ENCODE measurements at places on chromosomes 11 and 22.

GRCh38 chr11:14290422-14290821, 68.6 kb downstream of the RRAS2 start:
- no peak for DNase-seq

GRCh38 chr22:49972163-49973017, 11.8 kb downstream of the PIM3 start:
- no peak for DNase-seq

DNA sequence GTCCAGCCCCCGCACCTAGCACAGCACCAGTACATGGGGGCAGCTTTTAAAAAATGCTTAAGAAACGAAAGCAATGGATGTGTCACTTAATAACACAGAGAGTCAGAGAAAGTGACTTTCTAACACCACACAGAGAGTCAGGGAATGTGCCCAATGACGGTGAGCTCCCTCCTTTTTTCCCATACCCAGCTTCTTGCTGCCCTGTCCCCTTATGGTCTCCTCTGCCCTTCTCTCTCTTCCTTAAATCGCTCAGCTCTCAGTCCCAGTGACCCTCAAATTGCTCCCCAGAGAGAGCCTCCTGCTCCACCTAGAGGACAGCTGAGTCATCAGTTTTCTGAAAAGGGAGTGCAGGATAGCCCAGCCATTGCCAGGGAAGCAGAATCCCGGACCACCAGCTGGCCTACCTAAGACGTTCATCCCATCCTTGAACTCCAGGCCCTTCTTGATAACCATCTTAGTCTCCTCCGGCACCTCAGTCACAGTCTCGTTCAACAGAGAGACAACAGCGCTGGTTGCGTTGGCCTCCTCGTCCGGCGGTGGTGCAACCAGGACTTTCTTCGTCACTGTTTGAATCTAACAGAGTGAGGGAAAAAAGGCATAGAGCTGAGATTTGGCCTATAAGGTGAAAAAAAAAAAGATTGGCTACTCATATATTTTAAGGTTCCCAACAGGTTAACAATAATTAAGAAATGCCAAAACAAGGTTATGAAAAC, 113.5 kb downstream of the SLC1A2 start:
- no peak for DNase-seq

DNA sequence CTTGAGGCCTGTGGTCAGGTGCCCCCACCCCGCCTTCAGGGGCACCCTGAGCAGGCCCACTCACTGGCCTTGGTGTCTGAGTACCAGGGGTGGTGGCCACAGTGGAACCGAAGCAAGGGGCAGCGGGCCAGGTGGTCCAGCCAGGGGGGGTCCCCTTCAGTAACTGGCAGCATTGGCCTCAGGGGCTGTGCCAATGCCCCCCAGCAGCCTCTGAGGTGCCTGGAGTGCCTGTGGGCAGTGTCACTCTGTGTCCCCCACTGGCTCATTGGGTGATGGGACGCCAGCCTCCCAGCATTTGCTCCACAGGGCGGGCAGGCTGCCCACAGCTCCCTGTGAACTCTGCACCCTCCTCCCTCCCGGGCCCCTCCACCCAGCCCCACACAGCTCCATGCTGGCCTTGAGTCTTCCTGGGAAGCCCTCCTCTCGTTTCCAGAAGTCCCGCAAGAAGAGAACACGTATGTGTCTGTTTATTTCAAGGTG, 29.5 kb upstream of the CARS1 start:
- DNase-seq, result no peak

DNA sequence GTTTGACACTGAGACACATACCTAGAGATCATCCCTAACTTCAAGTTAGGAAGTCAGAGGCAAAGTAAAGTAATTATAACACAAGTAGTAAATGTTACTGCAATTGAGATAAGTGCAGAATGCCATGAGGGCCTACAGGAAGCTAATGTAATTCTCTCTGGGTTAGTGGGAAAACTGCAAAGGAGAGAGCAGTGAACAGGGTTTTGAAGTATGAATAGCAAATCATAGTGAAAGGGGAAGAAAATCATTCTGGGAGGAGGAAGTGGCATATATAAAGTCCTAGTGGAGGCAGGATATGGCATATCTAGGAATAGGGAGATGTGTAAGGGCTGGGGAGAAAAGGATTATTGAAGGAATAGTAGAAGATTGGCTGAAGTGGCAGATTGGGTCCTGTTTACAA, 27.9 kb downstream of the RNF169 start:
- DNase-seq, result no peak

DNA sequence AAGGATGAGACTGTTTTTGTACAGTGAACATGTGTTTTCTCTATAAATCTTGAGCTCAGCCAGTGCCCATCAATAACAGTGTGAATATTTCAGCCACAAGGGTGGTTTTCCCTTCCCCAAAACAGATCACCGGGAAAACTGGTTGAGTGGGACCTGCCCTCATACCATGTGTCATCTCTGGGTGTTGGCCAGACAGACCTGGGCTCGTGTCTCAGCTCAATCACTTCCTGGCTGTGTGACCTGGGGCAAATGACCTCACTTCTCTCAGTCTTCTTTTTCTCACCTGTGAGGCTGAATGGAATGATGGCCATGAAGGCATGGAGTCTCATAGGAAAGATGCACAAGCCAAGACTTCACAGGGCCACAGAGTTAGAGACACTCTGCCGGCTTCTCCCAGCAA, 74.7 kb downstream of the COMMD9 start:
- no peak for DNase-seq

DNA sequence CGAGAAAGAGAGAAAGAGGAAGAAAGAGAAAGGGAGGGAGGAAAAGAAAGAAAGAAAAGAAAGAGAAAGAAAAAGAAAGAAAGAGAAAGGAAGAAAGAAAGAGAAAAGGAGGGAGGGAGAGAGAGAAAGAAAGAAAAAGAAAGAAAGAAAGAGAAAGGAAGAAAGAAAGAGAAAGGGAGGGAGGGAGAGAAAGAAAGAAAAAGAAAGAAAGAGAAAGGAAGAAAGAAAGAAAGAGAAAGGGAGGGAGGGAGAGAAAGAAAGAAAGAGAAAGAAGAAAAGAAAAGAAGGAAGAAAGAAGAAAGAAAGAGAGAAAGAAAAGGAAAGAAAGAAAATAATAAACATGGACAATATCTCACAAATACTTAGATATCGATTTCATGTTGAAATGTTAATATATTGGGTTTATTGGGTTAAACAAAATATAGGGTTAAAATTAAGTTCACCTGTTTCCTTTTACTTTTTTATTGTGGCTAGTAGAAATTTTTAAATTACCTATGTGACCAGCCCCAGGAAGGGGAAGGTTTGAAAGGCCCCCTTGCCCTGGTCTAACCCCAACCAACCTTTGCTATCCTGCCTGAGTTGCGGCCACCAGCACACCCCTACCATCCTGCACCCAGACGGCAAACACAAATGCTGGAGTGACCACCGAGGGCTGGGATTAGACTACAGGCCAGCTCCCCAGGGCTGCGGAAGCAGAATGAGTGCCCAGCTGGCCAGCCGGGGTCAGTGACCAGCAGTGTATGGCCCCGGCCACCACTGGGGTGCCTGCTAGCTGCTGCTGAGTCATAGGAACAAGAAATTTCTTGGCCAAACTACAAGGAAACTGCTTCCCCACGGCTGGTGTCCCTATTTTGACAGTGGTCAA, 81.0 kb upstream of the FGF3 start:
- no peak for DNase-seq

GRCh38 chr11:125593114-125593820, 615 bp downstream of the STT3A start:
- DNase-seq, result no peak

DNA sequence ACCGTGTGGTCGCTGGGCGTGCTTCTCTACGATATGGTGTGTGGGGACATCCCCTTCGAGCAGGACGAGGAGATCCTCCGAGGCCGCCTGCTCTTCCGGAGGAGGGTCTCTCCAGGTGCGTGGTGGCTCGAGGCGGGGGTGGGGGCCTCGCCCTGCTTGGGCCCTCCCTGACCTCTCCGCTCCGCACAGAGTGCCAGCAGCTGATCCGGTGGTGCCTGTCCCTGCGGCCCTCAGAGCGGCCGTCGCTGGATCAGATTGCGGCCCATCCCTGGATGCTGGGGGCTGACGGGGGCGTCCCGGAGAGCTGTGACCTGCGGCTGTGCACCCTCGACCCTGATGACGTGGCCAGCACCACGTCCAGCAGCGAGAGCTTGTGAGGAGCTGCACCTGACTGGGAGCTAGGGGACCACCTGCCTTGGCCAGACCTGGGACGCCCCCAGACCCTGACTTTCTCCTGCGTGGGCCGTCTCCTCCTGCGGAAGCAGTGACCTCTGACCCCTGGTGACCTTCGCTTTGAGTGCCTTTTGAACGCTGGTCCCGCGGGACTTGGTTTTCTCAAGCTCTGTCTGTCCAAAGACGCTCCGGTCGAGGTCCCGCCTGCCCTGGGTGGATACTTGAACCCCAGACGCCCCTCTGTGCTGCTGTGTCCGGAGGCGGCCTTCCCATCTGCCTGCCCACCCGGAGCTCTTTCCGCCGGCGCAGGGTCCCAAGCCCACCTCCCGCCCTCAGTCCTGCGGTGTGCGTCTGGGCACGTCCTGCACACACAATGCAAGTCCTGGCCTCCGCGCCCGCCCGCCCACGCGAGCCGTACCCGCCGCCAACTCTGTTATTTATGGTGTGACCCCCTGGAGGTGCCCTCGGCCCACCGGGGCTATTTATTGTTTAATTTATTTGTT, 2.4 kb downstream of the PIM3 start:
- DNase-seq, result no peak

DNA sequence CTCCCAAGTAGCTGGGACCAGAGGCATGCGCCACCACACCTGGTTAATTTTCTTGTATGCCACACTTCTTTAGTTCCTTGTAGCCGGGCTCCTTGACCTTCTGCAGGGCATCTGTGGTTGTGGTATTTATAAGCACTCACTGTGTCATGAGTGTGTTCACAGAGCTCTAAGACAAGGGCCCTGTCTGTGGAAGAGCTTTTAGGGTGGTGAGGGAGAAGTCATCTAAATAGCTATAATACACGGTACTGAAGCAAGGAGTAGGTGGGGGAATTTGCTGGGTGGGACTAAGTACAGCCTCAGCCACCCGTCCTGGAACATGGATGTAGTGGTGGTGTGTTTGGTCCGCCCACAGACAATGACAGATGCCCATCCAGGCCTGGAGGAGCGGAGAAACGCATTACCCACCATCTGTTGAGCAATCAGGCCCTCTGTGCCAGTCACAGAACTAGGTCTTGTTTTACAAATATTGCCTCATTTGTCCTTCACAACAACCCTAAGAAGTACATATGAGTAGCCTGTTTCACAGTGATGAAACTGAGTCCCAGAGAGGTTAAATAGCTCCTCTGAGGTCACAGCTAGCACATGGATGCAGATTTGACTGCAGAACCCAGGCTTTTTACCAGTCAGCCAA, 10.1 kb downstream of the ACO2 start:
- no peak for DNase-seq

DNA sequence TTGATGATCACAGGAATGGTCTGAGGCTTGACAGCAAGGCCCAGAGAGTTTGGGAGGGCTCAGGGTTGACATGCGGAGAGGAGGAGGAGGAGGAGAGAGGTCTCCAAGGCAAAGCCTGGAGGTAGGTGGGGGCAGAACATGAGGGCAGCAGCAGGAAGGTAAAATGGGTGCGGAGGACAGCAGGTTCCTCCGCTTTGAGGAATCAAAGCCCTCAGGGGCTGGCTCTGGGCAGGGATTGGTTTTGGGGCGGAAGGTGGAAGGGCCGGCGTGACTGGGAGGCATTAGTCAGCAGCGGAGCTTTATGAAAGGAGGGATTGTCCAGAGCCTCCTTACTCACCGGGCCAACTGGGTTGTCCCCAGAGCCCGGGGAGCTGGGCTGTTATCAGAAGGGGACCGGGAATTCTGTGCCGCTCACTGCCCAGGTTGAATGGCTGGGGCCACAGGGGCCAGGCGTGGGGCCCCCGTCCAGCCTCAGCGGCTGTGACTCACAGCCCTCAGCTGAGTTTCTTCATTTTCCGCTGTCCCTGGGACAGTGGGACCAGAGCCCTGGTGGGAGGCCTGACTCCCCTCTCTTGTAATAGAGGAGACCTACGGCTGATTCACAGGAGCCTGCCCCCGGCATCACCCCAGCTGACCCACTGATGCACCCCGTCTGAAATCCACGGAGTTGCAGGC, 36.2 kb downstream of the LIF start:
- no peak for DNase-seq

DNA sequence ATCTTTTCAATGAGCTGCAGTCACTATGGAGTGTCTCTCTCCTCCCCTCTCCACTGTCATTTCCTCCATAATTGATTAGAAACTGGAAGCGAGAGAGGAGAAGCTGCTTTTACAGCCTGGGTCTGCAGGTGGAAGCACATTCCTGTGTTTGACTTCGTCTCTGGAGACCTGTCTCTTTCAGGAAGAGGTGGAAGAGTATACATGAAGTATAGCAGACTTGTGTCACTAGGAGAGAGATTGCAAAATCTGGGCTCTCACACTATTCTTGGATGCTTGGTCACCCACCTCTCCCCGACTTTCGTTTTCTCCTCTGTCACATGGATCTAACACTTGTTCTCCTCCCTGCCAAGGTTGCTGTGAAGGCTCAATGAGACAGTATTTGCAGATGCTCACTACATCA, 323.3 kb downstream of the NTM start:
- DNase-seq, result no peak

DNA sequence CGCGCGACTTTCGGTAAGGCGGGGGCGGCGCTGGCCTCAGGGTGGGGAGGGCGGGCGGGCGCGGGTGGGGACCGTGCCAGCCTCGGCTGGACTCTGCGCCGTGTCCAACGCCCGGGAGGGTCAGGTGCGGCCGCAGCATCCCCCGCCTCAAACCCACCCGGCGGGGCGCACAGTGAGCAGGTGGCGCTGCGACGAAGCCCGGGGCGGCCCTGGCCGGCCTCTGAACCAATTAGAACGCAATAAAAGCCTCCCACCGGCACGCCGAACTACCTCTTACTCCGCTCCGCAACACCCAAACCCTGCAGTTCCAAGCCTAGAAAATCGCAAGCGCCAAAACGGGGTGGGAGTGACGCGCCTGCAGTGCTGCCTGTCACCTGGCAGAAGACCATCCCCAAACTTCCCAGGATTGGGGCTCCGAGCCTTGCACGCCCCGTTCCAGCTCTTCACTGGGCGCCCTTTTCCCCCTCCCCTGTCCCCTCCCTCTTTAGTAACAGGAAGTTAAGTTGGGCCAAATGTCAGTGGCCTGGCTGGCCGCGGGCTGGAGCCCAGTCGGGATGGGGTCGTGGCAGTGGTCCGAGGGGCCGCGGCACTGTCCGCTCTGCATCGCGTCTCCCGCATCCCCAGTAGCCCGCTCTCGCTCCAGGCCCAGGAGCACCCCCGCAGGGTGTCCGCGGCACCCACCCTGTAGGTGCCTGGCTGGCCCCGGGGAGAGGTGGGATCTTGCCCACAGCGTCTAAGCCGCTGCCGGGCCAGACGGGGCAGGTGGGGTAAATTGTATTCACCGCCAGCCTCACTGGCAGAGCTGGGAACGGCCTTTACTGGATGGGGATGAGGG, 541 bp downstream of the MICAL2 start:
- no peak for DNase-seq

- no peak for DNase-seq
Measured at GRCh38 chr22:19993926-19994325, 22.7 kb downstream of the ARVCF start.

- DNase-seq, result no peak
Measured at GRCh38 chr11:18393581-18394274, 635 bp upstream of the LDHA start.

Measured in KG1 (cell line).